Inflammatory macrophage (primary cell): ENCODE measurements at places on chromosomes 6 and 20.

GRCh38 chr6:142684371-142684770 is 260.6 kb downstream of the HIVEP2 start:
- no peak for DNase-seq

- DNase-seq, result no peak
Observed at GRCh38 chr6:1463275-1463674, 73.9 kb downstream of the FOXF2 start.

DNA sequence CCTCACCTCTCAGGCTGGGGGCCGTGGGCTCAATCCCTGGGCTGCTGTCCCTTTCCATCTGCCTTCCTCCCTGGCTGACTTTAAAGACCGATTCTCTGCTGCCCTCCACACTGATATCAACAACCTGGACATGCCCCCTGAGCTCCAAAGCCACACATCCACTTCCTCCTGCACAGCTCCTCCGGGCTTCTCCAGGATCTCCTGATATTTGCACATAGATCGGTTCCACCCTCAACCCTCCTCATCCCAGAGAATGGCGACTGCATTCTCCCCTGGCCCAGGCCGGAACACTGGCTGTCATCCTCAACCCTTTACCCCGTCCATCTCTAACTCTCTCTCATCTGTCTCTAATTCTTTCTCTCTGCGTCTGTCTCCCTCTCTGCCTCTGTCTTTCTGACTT is 21.0 kb upstream of the NOL4L start:
- DNase-seq, result no peak

- no peak for DNase-seq
Observed at GRCh38 chr20:8152183-8152582, 20.1 kb downstream of the PLCB1 start.
